ENCODE measurements at places on chromosomes 2 and 18.

DNA sequence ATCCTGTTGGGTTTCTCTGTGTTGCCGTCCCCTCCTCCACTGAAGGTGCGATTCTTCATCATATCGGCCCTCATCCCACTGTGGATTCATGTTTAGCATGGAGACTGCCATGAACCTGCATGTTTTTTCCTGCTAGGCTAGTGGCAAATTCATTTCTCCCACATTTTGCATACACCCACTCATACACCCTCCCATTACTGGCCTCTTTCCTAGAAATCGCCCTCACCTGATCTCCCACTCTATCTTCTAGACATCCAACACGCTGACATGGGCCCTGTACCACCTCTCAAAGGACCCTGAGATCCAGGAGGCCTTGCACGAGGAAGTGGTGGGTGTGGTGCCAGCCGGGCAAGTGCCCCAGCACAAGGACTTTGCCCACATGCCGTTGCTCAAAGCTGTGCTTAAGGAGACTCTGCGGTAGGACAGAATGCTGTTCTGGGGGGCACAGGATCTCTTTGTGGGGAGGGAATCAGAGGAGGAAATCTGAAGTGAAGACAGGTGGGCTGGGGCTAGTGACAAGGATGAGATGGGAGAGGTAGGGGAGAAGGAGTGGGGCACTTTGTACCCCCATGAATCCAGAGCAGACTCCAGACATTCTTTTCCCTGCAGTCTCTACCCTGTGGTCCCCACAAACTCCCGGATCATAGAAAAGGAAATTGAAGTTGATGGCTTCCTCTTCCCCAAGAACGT is 17.7 kb downstream of the PRKAG3 start:
- no peak for DNase-seq

DNA sequence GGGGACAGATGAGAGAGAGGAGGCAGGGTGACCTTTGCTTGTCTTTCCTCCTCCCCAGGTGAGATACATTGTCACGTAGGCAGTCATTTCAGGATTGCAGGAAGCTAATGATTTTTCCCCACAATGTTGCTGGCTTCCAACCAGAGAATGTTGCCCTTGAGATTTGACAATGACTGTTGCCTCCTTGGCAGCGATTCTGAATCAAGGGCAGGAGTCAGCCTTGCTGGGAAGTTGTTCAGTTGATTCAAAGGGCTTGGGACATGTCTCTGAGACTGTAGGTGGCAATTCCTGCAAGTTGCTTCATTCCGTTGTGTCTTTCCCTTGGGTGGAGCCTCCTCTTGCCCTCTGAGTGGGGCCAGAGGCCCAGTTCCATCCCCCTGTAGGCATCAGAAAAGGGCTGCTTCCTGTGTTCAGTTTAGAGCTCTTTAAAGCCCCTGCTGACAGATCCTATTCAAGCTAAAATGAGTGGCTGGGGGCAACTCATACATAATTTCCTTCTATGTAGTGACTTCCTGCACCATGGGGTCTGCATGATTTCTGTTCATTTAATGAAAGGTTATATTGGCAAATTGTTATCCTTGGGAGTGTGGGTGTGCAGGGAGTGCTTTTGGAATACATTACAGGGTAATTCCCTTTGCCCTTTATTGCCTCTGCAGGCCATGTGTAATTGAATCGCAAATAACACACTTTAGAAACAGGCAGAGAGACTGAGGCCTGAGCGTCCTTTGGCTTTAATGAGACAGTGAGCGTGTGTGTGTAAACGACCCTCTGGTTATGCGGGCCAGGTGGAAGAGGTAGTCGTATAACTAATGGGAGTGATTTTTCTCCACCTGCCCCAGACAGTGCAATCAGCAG is 52.4 kb downstream of the GPR39 start:
- DNase-seq: no peak

DNA sequence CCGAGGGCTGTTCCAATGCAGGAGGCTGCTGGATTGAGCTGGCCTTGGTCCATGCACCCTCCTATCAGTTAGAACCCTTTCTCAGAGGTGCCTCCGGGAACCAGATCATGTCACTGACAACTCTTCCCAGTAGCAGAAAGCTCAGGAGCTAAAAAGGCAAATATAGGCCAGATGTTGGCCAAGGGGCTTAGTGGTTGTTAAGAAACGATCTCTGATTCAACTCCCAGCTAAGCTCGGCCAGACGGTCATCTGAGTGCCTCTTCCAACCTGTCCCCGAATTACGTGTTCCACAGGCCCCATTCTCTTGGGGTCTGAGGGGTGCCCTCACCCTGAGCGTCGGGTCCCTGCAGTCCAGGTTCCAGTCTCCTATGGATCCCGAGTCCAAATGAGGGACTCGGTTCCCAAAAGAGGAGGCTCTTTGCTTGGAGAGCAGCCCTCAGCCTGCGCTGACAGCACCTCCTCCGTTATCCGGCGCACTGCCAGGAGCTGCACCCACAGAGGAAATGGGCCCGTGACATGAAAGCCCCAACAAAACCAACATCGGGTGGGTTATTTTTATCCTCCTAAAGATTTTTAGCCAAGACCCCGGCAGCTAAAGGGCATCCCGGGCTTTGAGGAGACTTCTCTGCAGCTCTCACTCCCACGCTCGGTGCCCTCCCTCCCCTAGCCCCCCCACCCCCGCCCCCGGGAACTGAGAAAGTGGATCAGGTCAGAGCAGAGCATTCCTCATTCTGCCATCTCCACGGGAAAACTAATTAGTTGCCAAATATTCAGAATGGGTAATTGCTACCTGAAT is 106.6 kb upstream of the ID2 start:
- DNase-seq: peak; percentile 45

DNA sequence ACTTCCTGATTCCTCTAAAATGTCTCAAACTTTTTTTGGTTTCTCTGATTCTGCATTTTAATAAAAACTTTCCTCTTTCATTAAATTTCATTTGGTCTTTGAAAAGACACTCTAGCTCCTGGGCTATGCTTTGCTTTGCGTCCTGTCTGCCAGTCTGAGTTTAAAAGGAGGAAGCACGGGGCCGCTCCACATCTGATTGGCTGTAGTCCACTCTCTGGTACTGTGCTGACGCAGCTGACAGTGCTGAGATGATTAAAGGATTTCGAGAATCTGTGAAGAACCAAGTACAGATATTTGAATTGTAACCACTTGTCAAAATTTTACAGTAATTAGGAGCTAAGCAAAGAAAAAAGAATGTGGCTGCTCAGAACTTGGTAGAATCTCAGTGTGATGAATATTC is 199.6 kb upstream of the HNMT start:
- DNase-seq: no peak

DNA sequence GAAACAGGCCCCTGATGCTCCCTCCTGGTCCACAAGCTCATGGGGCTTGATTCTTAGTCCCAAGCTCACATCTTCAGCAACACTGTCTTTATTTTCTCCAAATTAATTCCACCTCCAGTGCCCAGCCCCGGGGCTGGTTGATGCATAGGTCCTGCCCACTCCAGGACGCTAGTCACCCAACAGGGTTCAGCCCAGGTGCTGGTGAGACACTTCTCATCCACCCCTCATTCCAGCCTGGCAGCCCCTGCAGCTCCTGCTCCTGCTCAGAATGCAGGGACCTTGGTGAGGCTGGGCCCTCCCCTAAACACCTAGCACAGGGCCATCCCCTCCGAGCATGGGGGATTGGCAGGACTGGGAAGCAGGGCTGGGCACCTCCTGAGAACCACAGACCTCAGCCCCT is 25.7 kb downstream of the STEAP3 start:
- DNase-seq: no peak

GRCh38 chr2:162058973-162059668 is 14.9 kb downstream of the DPP4 start:
- no peak for DNase-seq

DNA sequence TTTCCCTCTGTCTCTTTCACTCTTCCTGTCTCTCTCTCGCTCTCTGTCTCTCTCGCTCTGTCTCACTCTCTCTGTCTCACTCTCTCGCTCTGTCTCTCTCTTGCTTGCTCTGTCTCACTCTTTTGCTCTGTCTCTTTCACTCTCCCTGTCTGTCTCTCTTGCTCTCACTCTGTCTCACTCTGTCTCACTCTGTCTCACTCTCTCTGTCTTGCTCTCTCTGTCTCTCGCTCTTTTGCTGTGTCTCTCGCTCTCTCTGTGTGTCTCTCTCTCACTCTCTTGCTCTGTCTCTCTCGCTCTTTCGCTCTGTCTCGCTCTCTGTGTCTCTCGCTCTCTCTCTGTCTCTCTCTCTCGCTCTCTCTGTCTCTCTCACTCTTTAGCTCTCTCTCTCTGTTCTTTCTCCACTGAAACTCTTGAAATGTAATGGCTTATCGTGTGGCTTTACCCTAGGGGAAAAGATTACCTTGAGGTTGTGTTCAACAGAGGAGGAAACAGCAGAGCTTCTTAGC is 22.9 kb downstream of the INPP1 start:
- DNase-seq: no peak

DNA sequence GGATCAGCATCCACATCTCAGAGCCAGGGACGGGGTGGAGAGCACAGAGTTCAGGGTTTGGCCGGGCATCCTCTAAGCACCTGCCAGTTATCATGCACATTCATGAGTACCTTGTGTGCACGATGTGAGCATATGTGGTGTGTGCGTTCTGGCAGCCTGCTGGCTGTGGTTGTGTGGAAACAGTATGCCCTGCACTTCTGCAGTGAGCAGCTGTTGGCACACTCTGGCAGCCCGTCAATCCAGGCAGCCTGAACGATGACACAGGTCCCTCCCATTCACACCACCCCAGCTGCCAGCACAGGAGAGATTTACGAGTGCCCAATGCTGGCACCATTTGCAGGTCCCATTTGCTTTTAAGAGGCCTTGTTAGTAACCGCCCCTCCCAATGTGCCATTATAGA is 74.2 kb downstream of the CD8B2 start:
- no peak for DNase-seq

DNA sequence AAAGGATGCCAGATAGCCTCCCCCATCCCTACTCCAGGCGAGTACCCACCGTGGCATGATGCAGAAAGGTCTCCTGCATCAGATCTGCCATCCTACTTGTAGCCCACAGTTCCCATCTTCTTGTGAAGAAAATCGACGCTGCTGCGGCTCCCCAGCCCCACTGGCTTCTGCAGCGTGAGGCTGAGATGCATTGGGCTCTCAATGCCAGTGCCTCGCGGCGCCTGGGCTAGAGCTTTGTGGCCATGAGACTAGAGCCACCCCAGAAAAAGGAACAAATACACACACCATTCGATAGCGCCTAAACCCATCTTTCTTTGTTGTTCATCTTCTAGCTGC is 2.8 kb downstream of the NOL4 start:
- DNase-seq: no peak

DNA sequence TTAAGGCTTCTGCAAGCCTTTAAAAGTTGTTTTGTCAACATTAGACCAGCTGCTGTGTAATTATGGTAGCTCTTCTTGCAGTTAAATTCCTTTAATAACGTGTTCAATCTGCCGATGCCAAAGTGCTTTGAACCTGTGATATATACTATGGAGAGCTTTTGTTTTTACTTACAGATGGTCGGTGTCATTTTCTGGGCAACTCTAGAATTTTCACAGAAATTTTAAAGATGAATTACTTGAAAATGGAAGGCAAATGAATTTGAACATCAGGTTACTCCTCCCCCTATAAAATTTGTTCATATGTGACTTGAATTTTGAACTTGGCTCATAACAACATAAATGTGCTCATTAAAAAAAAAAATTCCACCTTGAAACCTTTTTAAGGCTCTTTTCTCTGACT is 23.0 kb downstream of the LYPD6 start:
- no peak for DNase-seq

DNA sequence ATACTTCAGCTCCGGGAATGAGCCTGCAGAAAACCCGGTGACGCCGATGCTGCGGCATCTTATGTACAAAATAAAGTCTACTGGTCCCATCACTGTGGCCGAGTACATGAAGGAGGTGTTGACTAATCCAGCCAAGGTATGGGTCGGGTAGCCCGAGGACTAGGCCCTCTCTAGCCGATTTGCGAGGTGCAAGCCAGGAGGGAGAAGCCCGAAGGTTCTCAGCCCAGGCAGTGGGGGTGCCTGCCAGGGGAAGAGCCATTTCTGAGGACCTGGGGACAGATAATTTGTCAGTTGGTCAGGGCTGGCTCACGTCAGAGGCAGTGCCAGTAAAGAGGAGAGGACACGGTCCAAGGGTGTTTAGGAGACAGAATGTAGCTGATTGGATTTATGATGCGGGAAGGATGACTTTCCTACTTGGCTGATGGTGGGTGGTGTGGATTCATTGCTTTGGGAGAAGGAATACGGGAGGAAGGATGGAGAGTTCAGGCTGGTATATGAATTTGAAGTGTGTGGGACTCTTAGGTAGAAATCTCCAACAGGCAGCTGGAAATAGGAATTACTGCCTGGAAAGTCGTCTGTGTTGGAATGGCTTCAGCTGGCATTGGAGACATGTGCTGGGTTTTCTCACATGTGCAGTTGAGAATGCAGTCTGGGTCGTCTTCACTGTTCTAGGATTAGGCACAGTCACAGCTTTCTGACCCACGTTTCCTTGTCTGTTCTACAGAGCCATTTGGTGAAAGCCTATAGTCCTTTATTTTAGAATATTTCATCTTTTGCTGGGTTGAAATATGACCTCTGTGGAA is 874 bp downstream of the NDUFAF7 start:
- no peak for DNase-seq

- DNase-seq: no peak
These were observed 164.3 kb downstream of the ZFP36L2 start for GRCh38 chr2:43062058-43062457.

DNA sequence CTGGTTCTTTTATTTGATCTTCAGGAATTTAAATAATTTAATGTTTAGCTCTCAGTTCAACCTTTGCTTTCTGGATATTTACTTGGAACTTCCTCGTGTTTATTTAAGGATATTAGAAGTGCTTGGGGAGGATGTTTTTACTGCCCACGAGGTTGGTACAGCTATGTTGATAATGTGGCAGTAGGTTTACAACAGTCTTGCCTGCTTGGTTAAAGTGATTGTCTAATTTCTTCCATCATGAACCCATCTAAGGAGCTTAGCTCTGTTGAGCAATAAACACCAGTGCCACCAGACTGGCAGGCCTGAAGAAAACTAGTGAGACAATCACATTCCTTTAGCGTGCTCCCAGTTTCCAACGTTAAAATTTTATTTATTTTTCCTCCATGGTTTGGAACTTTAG is 94.5 kb downstream of the ICOS start:
- DNase-seq: no peak

DNA sequence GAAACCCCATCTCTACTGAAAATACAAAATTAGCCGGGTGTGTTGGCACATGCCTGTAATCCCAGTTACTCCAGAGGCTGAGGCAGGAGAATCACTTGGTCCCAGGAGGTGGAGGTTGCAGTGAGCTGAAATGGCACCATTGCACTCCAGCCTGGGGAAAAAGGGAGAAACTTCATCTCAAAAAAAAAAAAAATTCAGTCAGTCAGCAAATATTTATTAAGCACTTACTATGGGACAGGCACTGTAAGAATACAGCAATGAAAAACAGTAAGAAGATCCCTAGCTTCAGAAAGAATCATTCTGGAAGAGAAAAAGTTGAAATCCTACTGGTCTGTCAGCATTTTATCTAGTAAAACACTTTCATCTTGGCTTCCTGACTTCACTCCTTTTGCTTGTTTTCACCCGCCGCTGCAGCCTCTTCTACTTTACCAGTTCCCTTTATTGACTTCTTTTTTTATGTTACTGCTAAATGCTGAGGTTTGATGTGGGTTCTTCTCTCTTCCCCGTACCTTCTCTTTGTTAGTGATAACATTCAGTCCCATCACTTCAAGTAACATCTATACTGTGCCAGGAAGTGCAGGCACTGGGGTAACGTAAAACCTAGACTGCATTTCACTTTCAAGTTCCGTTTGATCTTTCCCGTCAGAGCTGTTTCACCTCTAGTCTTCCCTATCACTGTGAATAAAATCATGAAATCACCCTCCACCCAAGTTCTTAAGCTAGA is 10.8 kb upstream of the TAF4B start:
- DNase-seq: peak; percentile 64

GRCh38 chr2:144084114-144084661 is 435.7 kb downstream of the ZEB2 start:
- DNase-seq: no peak

GRCh38 chr2:239143858-239144712 is 256.7 kb downstream of the HDAC4 start:
- DNase-seq: no peak

Data from T-cell (primary cell).